Activated CD4-positive, alpha-beta T cell treated with anti-CD3 and anti-CD28 coated beads, Interleukin-2, amount 50 U/mL, for 48 hours (primary cell): ENCODE measurements at places on chromosomes 5 and 9.
A peak's percentile ranks its signal among the peaks of the same experiment; 100 is the strongest.

DNA sequence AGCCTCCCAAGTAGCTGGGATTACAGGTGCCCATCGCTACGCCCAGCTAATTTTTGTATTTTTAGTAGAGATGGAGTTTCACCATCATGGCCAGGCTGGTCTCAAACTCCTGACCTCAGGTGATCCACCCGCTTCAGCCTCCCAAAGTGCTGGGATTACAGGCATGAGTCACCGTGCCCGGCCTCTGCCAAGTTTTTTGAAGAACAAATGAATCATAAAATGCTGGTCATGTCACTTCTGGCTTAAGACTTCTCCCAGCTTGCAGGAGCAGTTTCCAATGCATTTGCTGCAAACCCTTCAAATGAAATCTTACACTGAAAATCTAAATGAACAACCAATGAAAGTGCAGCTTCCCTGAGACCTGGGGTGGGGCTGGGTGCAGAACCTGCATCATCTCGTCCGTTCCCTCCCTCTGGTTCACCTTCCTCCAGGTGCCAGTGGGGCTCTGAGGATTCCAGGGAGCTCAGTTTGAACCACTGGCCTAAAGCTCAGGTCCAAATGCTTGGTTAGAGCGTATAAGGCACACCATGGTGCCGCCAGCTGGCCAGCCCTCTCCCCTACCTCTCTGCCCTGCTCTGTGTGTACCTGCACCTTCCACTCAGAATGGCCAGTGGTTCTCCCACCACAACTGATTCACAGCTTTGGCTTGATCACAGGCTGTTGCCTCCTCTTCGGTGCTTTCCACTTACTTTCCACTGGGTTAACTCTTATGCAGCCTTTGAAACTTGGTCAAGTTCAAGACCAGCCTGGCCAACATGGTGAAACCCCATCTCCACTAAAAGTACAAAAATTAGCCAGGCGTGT lies 39.8 kb upstream of the FUBP3 start:
- no peak for DNase-seq

- DNase-seq: no peak
Observed at GRCh38 chr5:143376911-143377813, 26.3 kb downstream of the NR3C1 start.

GRCh38 chr9:123796618-123797484 lies 133.1 kb downstream of the DENND1A start:
- DNase-seq: no peak

DNA sequence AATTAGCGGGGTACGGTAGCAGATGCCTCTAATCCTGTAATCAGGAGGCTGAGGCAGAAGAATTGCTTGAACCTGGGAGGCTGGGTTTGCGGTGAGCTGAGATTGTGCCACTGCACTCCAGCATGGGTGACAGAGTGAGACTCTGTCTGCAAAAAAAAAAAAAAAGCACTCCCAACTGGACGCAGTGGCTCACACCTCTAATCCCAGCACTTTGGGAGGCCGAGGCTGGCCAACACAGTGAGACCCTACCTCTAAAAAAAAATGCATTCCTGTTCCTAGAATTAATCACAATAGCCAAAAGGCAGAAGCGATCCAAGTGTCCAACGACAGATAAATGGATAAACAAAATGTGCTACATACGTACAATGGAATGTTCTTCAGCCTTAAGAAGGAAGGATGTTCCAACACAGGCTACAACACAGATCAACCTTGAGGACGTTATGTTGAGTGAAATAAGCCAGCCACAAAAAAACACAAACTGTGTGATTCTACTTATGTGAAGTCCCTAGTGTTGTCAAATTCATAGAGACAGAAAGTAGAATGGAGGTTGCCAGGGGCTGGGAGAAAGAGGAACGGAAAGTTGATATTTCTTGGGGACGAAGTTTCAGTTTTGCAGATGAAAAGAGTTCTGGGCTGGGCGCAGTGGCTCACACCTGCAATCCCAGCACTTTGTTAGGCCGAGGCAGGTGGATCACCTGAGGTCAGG lies 13.8 kb downstream of the FAM78A start:
- DNase-seq: no peak

DNA sequence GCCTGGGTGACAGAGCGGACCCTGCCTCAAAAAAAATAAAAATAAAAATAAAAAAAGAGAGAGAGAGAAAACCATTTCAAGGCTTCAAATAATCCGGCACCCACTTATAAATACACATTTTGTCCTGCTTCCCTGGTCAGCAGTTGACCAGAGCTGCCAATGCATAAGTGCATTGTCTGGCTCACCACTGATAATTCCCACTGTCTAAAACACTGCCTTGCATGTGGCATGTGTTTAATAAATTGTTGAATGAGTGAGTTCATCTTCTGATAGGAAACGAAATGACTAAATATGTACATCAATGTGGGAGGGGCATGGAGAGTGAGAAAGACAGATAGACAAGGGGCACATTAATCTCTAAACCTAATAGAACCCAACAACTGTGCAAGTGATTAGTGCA lies 42.9 kb downstream of the MEGF10 start:
- DNase-seq: no peak

DNA sequence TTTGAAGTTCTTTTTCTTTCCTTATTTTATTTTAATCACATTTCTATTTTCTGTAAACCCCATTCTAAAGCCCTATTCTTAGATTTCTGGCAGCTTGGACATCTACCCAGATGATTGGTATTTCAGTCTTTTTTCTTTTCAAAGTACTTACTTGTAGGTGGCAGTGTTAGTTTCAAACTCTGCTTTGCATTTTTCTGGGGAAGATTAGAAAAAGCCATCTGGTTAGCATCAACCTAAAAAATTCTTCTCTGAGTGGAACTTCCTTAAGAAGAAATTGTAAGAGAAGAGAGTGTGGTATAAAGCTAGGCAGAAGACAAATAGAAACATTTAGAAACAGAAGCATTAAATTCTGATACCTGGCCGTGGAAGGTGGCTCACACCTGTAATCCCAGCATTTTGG lies 17.2 kb upstream of the TENT2 start:
- DNase-seq: no peak

DNA sequence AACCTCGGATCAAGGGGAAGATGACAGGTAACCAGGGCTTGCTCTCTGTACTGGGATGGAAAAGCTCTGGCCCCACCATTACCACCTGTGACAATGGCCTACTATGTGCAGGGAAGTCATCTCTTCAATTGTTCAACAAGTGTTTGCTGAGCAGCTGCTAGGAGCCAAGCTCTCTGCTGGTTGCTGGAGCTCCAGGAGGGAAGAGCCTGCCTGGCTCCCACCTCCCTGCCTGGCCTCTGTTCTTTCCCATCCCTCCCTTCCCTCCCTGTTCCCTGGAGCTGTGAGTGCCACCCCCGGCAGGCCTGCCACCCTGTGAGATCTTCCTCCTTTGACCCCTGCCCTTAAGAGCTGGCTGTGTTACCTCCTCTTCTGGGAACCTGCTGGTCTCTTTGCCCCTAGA lies 59.7 kb upstream of the IER5L start:
- no peak for DNase-seq

- DNase-seq: no peak
Observed at GRCh38 chr5:654071-654778, 38.9 kb downstream of the TPPP start.

- no peak for DNase-seq
Observed at GRCh38 chr9:89352874-89353649, 34.8 kb downstream of the SECISBP2 start.

DNA sequence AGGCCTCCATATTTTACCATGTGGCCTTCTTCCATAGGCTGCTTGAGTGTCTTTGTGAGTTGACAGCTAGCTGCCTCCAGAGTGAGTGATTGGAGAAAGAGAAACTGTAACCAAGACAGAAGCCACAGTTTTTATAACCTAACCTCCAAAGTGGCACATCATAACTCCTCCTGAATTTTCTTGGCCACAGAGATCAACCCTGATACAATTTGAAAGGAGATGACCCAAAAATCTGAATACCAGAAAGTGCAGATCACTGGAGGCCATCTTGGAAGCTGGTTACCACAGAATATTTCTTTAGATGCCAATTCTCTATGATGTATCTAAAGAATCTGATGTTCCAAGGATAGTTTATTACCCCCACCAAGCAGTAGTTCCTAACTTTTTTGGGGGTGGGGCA lies 254.3 kb upstream of the PDE4D start:
- DNase-seq: no peak

GRCh38 chr9:2570615-2571479 lies 50.7 kb upstream of the VLDLR start:
- peak; percentile 41 for DNase-seq

- DNase-seq: peak; percentile 89
Observed at GRCh38 chr9:21334701-21335632, at the start of gene KLHL9. TSS of gene KLHL9 (minus strand) at chr9:21335404. CDS start at chr9:21334859, 545 bp downstream.

GRCh38 chr5:126446498-126447224 lies 23.5 kb downstream of the GRAMD2B start:
- peak; percentile 73 for DNase-seq

DNA sequence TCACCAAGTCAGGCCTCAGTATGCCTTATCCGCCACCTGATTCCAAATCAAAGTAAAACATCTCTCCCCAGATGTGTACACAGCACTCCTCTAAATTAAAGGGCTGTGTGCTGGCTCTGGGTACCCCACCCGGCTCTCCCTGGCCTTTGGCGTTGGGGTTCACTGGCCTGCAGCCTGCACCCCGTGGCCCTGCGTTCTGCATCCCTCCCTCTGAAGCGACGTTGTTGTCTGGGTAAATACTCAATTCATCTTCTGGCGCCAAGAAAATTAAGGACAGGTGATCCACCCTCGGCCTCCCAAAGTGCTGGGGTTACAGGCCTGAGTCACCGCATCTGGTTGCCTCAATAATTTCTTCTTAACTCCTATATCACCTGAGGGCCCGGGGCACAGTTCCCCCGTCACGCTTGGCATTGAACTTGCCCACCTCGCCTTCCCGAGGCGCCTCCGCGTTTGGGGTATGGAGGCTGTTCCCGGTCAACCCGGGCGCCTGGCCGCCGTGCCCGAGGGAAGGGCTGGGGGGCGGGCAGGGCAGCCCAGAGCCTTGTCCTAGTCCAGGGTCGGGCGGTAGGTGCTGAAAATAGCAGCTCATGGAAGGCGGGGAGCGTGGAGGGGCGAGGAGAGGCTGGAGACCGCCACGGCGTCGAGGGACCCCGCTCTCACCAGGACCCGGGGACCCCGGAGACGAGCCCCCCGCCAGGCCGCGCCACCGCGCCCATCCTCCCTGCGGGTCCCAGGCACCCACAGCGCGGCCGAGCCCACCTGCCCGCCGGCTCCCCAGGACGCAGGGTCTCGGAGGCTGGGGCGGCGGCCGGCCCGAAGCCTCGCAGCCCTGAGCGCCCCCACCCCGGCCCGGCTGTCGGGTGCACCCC lies 531 bp downstream of the ABO start:
- no peak for DNase-seq

GRCh38 chr9:135919318-135919890 lies 12.1 kb upstream of the CAMSAP1 start:
- DNase-seq: no peak

GRCh38 chr9:113763429-113763828 lies 112.7 kb upstream of the ZNF618 start:
- DNase-seq: no peak

DNA sequence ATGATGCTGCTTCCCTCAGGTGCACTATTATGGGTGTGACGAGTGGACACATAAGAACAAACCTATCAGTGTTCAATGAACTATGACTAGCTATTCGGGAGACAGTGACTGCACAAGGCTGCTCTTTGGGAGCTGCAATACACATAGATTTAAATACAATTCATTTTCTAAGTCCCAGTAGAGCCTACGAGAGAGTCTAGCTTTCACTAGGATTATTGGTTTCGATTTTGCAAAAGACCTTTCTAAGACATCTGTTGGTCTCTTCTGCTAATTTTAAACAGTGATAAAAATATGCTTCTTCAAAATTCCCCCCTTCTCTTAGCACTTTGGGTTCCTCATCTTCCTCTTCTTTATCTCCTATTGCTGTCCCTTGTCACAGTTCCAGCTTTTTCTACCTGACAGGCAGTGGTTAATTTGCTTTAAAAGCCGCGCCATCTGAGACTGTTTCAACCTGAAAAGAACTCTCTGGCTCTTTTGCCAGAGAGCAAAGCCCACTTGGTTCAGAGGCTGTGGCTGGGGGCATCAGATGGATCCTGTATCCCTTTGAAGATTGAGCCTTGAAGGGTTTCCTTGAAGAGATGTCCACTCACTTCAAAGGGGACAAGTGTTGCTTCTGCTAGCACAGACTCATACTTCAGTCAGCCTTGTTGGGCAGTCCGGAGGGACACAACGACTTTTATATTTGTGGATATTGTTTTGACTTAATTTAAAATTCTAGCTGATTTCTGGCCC lies 241.5 kb downstream of the MAN2A1 start:
- DNase-seq: no peak

- DNase-seq: no peak
Observed at GRCh38 chr5:85132269-85132668, 747.6 kb upstream of the EDIL3 start.

DNA sequence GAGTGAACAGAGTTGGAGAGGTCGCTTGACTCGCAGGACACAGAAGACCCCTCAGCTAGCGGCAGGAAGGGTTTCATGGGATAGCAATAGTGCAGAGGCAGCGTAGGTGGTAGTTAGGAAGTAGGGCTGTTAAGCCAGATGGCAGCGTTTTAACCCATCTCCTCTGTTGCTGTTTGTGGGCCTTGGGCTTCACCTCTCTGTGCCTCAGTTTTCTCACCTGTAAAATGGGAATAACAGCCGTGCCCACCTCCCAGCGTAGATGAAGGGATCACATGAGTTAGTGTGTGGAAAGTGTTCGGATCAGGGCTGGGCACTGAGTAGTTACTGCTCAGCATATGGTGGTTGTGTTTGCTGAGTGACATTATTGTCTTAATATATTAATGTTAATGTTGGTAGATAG lies 1.9 kb downstream of the ZNF354B start:
- DNase-seq: no peak

- no peak for DNase-seq
Observed at GRCh38 chr5:2459251-2459650, 292.2 kb downstream of the IRX2 start.

- DNase-seq: no peak
Observed at GRCh38 chr9:99825172-99826046, 3.7 kb downstream of the NR4A3 start.

GRCh38 chr5:141567513-141568117 lies 51.2 kb downstream of the DIAPH1 start:
- DNase-seq: no peak

GRCh38 chr9:113516840-113517577 lies 53.5 kb downstream of the RGS3 start:
- DNase-seq: peak; percentile 86

GRCh38 chr9:69442486-69442885 lies 117.5 kb downstream of the ENTREP1 start:
- no peak for DNase-seq

GRCh38 chr5:75048457-75048953 lies 3.9 kb downstream of the GCNT4 start:
- DNase-seq: no peak

GRCh38 chr5:67221487-67222242 lies 25.1 kb upstream of the CD180 start:
- DNase-seq: peak; percentile 35

DNA sequence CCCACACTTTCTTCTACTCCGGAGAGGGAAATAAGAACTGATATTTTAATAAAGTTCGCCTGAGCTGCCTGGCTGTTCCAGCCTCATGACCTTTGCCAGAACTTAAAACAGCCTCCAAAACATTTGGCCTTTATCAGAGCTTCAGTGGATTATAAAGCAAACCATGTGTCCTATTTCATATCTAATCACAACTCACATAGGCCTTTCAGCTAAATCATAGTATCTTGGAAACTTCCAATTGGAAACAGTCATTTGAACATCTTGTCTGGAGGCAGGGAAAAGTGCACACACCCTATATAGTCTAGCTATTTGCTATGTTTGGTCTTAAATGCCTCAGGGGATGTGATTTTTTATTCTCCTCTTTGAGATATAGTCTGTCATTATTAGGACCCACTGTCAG lies 46.0 kb upstream of the FREM1 start:
- DNase-seq: no peak
